Sciatic nerve (tissue), 2 donors: ENCODE measurements at places on chromosomes 13 and 19. TPM values are rescaled to one million over a fixed set of nuclear protein-coding genes. Genes with fewer than 3 reads are reported as not detected.

- no peak for DNase-seq
Observed at GRCh38 chr13:42633495-42633894, 59.5 kb downstream of the TNFSF11 start.

DNA sequence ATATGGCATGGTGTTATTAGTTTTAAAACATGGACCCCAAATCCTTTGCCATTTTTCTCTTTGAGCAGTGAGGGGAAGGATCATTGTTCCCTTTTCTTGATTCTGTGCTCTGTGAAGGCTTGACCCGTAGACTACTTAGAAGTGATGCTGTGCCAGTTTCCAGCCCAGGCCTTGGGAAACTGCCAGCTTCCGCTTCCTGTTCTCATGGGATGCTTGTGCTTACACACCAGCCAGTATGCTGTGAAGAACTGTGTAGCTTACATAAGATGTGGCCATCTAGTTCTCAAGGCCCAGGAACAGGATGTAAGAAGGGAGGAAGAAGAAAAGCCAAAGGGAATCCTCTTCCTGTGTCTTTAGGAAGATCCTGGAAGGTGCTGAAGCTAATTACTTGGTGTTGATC is 180.9 kb downstream of the PCCA start:
- DNase-seq, result peak; percentile 82

DNA sequence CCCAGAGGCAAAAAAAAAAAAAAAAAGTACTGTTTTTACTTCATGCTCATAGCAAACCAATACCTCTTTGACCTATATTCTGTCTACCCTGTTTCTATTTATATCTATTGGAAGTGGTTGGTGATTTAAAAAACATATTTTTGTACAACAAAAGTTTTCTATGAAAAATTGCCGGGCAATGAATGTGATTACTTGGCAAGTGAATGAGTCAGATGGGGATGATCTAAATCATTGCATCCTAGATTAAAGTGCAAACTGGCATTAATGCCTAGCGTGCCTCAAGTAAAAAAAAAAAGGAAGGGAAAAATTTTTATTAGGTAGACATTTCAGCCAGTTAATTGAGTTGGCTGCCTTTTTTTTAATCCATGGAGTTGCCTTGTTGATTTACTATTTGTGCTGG is 500.6 kb downstream of the KCTD12 start:
- DNase-seq, result no peak

GRCh38 chr13:40581277-40581579 is 85.2 kb downstream of the FOXO1 start:
- DNase-seq, result no peak

DNA sequence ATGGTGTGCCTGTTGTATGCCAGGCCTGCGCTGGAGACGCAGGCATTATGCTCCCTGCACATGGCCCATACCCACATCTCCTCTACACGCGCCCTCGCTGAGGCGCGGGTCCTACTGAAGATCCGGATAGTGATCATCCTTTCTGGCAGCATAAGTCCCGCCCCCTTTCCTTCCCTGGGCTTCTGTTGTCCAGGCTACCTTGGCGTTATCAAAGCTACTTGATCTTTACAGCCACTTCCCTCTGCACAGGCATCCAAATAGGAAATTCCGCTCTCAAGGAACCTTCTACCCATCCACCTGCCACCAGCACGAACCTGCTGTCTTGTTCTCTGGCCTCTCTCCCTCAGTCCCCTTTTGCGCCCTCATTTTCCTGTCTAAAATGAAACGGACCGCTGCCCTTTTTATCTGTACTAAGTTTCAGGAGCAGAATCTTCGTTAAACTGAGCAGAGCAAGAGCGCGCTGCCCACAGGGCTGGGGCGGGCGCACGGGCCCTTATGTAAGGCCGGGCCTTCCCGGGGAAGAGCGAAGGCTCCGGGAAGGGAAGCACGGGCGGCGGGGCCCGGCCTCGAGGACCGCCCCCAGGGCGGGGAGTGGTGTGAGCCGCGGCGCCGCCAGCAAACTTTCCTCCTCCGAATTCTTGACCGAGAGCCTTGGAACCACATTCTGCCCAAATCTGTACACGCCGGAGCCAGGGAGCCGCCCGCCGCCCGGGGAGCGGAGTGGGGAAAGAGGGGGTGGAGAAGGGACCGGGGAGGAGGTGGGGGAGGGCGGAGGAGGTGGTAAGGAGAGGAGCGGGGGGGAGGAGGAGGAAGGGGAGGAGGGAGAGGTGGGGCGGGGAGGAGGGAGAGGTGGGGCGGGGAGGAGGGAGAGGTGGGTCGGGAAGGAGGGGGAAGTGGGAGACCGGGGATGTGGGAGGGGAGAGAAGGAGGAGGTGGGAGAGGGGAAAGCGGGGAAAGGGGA is 920 bp upstream of the UBE2L5 start:
- DNase-seq, result peak; percentile 93

DNA sequence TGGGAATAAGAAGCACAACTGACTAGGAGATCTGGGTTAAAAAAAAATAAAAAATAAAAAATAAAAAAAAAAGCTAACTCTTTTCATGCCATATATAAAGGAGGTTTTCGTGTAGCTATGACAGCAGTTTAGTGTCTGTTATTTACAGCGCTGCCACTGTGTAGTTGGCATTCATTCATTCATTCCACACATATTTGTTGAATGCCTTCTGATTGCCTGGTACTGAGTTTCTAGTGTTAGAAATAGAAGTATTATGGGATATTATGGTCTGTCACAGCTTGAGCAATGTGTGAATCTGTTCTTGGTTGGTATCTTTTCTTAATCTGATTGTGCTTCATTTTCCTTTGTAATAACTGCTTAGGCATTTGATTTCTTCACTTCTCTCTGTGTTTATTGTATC is 237.4 kb downstream of the NBEA start:
- DNase-seq, result no peak

GRCh38 chr13:51343475-51343874 is 4.0 kb downstream of the SERPINE3 start:
- no peak for DNase-seq

DNA sequence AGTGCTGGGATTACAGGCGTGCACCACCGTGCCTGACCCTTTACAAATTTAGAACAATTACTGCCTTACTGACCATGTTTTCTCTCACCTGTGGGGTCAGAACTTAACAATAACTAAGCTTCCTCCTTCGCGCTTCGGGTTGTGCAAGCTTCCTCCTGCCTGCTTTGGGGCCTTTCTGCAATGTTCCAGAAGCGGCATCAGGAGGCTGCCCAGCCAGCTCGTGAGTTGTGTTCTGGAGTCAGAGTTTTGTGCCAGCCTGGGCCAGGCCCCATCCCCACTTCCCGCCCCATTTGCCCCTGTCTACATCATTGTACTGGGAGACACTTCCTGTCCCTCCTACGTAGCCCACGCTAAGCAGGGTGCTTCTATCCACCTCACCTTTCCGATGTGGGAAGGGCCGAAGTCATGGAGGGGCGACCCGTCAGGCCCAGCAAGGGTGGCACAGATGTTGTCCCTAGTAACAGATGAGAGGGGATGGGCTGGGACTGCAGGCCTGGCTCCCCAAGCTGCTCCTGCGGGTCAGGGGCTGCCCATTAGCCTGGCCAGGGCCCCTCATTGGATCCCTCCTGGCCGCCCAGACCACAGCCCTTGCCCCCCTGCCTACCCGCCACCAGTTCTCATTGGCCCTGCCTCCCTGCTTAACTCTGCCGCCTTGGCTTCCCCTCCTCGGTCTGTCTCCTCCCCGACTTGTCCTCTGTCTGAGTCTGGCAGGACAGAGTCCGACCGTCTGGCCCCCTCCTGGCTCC is 13.4 kb downstream of the UHRF1 start:
- no peak for DNase-seq

GRCh38 chr19:8305798-8306197 is 2.4 kb downstream of the CD320 start:
- DNase-seq, result peak; percentile 45

GRCh38 chr13:51222037-51222685 is at the start of gene FAM124A:
Gene FAM124A, plus strand, starts transcription at chr13:51222398. Its CDS starts 104 bp downstream, at chr13:51222502.
- peak; percentile 70 for DNase-seq

GRCh38 chr19:1855828-1856255 is 7.5 kb downstream of the KLF16 start:
- DNase-seq, result no peak

- no peak for DNase-seq
Observed at GRCh38 chr19:18122424-18122823, 24.8 kb downstream of the MAST3 start.

DNA sequence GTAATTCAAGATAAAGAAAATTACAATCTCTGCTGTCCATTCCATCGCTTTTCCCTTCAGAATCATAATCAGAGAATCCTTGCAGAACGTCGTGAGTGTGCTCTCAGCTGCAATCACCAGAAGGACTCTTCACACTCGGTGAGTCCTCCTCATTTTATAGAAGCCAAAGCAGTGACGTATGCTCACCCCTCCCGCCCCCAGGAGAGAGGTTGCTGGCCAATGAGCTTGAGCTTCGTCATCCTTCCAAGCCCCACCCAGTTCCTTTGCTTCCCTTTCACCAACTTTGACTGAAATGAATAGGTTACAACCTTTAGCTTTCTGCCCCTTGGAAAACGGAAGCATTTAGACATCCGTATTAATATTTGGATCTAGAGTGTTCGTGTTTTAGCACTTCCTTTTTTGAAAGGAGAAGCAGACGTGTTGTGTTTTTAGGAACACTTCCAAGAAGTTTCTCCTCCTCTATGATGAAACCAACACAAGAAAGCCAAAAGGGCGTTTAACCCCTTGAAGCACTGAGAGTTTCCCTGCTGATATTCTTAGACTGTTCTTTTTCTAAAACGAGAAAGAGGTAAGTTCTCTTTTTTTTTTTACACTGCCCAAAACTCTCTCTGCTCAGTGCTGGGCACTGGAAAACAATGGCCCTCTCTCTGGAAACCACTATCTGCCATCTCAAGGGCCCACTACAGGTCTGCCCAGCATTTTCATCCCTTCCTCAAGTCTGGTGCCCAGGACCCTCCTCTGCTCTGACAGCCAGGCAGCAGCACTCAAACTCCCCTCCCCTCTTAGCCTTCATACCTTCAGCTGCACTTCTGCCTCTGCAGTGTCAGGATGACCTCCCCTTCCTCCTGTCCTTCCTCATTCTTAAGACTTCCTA is 44.3 kb upstream of the CEACAM21 start:
- peak; percentile 84 for DNase-seq

DNA sequence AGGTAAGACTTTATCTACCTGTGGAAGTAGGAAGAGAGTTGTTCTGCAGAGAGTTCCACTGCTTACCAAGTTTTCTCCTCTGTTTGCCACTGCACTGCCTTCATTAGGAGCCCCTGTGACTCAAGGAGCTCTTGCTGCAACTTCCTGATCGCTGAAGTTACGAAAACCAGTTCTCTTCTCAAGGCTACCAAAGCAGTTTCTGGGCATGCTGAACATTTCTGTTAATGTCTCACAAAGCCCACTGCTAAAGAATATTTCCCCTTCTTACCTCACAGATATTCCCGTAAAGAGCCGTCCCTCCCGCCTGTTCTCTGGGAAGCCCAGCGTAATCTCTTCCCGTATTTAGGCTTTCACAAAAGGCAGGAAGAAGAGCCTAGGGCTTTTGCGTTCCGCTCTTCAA is 82.6 kb upstream of the OXGR1 start:
- no peak for DNase-seq

DNA sequence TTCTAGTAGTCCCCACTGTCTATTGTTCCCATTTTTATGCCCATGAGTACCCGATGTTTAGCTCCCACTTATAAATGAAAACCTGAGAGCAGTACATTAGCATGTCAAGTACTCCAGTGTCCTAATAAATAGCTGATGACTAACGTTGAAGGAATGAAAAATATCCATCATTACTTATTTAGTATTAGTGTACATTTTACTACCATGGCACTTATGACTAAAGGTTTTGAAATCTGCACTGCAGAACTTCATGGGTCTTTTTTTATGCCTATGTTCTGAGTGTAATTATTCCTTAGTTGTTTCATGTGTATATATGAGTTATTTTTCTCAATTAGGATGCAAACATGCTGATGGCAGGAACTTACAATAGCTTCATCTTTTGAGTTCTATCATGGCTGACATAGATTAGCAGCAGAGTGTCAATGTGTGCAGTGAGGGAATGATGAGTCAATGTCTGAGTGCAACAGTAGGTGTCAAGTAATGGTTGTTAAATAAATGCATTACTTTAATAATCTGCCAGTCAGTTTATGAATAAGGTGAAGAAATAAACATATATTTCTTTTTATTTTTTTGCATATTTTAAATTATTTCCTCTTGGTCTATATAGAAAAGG is 188.4 kb downstream of the ITGBL1 start:
- no peak for DNase-seq

DNA sequence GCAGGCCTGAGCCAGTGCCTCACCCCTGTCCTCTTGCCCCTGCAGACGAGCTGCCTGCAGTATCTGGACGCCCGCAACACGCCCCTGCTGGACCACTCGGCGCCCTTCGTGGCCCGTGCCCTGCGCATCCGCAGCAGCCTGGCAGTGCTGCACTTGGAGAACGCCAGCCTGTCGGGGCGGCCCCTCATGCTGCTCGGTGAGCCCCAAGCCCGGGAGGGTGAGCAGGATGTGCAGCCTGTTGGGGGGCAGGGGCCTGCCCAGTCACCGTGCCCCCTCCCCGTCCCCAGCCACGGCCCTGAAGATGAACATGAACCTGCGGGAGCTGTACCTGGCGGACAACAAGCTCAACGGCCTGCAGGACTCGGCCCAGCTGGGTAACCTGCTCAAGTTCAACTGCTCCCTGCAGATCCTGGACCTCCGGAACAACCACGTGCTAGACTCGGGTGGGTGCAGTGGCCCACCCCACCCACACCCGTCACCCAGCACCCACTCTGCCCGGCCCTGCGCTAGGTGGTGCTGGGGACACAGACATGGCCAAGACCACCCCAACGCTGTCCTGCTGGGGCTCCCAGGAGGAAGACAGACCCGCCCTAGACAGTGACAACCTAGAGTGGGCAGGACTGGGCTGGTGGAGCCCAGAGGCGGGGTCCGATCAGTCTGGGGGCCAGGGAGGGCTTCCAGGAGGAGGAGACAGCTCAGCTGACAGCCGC is 18.6 kb downstream of the NKPD1 start:
- no peak for DNase-seq

- DNase-seq, result peak; percentile 19
Observed at GRCh38 chr19:29537601-29538000, 11.8 kb downstream of the VSTM2B start.

- no peak for DNase-seq
Observed at GRCh38 chr19:55474269-55475265, 1.9 kb upstream of the ZNF628 start.

The CEACAM8 gene
- 1.3 TPM for total RNA-seq

The PRTN3 gene
- 0.71 TPM for total RNA-seq

The FAM174C gene
- 21.4 TPM for total RNA-seq

The WDFY2 gene
- 22.1 TPM for total RNA-seq

The ZNF528 gene
- total RNA-seq, result 42.8 TPM
